ENCODE measurements at places on chromosomes 4 and X.

- DNase-seq, result no peak
Measured at GRCh38 chr4:174537634-174538033, 15.3 kb upstream of the HPGD start.

DNA sequence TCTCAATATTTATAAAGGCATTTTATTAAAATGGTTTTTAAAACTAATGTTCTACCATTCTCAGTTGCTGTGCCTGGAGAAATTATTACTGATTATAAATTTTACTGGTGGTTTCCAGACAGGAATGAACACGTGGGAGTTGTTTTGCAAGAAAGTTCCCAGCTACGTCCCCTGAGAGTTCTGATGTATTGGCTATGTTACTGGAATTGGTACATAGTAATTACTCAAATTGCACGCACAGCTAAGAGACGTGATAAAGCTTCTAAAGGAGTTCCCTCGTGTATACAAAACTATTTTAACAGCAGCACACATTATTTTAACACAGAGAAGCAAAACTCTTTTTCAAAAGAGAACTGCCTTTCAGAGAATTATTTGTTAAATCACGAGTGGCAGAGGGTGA is 292.2 kb downstream of the NLGN4X start:
- DNase-seq, result no peak

- no peak for DNase-seq
Measured at GRCh38 chr4:168999809-169000208, 10.2 kb downstream of the CBR4 start.

DNA sequence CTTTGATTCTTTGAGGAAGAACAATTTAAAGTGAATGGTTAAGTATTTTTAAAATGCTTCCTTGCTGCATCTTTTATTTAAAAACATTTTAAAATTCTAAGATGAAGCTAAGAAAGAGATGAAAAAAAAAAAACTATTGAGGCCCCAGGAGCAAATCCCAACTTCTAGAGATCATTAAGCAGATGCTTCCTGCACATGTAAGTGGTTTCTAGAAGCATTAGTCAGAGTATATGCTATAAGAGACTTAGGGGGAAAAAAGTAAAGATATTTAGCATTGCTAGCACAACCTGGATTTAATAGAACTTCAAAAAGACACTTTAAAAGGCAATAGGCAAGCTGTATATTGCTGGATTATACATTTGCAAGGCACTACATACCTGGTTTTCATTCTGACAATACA is 64.7 kb downstream of the ZNF827 start:
- DNase-seq, result no peak

- DNase-seq, result no peak
Measured at GRCh38 chr4:150769248-150769647, 187.3 kb downstream of the MAB21L2 start.

DNA sequence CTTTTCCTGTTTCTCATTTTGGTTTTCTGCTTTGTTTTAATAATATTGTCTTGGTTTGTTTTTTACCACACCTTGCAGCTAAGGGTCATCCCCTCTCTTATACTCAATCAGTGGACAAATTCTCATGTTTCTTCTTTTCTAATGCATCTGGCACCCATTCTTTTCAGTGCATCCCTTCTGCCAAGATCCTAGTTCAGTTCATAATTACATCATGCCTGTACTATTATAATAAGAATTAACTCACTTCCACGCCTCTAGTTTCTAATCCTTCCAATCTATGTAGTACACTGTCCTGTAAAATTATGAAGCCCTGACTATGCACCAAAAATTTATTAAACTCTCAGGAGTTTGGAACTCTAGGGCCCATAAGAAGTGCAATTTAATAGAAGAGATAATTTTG is 126.1 kb downstream of the FAT4 start:
- DNase-seq, result no peak

GRCh38 chr4:90824266-90825150 is 697.3 kb downstream of the CCSER1 start:
- no peak for DNase-seq

GRCh38 chr4:153731239-153731638 is 28.6 kb downstream of the RNF175 start:
- no peak for DNase-seq

- no peak for DNase-seq
Measured at GRCh38 chr4:88891636-88892035, 165.3 kb downstream of the FAM13A start.

DNA sequence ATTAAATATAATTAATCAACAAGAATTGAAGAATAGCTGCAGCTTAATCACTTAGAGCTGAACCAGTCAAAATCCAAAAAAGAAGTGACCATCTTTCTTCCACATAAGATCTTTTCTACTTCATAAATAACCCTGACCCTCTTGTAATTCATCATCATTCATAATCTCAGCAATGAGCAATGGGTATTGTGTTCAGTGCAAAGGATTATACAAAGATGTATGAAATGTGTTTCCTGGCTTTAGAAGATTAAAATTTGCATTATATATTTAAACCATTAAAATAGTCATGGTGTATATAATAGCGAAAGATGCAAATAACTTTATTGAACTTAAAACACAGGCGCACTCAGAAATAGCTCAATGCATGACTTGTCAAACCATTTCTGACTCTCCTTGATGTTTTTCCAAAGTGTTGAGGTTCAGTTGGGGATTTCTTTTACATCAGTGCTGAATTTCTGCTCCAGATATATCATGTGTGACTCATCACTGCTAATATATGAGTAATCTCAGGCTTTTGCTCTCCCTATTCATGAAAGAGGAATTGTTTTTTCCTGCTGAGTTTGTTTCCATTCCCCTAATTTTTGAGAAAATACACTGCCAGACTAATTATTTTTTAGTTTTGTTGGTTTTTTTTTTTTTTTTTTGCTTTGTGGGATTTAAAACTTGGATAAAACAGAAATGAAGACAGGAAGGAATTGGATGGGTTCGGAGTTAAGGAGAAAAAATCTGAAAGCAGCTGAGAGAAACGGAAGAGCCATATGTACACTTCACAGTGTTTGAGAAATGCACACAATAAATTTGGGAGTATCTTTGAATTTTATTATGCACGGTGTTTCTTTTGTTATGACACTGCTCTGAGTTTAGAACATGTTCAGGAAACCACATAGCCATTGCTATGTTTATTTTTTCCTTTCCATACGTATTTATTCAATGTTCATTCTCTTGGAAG is 290.1 kb upstream of the PCDH7 start:
- no peak for DNase-seq

DNA sequence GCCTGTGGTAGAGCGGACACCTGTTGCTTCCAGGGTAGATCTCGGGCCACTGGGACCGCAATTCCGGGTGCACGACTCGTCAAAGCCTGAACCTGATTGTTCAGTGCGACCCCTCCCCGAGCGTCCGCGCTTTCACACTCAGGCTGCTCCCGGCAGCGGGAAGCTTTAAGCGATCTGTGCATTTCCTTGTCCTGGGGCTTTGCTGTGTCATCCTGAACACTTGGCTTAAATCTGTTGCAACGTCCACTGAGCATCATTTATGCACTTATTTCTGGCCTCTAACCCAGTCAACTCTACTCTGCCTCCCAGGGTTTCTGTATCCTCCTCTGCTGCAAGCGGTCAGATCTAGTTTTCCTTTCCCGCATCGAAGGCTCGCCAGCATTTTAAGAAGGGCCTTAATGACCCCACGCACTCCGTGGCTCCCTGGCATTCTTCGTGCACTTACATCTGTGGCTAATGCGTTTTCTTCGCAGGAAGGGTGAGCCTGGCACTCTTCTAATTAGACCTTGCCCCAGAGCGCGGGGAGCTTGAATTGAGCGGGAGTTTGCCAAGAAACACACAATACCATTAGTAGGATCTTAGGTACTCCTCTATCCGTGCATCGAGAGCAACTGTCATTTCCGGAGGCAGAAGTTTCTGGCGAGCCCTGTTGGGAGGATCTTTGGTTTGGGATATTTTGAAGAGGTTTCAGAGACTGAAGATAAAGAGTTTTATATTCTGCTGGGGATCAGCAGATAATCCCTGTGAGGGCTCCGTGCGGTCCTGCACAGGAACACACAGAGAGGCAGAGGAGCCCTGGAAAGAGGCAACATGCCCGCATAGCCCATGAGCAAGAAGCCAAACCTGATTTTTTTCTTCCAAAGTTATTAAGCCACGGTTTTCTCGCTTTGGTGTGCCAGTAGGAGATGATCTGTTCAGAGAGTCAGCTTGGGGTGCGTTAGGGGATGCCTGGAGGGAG is 654 bp upstream of the DDIT4L start:
- DNase-seq, result no peak

- DNase-seq, result peak; percentile 31
Measured at GRCh38 chrX:307261-308111, 11.1 kb downstream of the GTPBP6 start.
